ENCODE measurements at places on chromosomes 13 and 19. TPM values are rescaled to one million over a fixed set of nuclear protein-coding genes. Genes with fewer than 3 reads are reported as not detected.

ZNF560 gene
- total RNA-seq = not detected

CYP4F2 gene
- total RNA-seq = 2.2 TPM

HIPK4 gene
- 0.13 TPM for total RNA-seq

TPRX1 gene
- not detected for total RNA-seq

BST2 gene
- total RNA-seq = 11.3 TPM

SPIB gene
- total RNA-seq = not detected

SLC25A42 gene
- 13.9 TPM for total RNA-seq

ZNF284 gene
- total RNA-seq = 3.4 TPM

DPF1 gene
- total RNA-seq = not detected

CALR3 gene
- total RNA-seq = not detected

ZNF497 gene
- total RNA-seq = 1.5 TPM

TYROBP gene
- total RNA-seq = 28.3 TPM

CGB3 gene
- total RNA-seq = not detected

ZNF534 gene
- total RNA-seq = not detected

PRKCG gene
- total RNA-seq = not detected

KLK6 gene
- 0.27 TPM for total RNA-seq

GEMIN7 gene
- 21.5 TPM for total RNA-seq

ADGRE2 gene
- 8.3 TPM for total RNA-seq

N4BP2L2 gene
- 116 TPM for total RNA-seq

KCNN1 gene
- total RNA-seq = not detected

WDR88 gene
- total RNA-seq = not detected

SIGLECL1 gene
- not detected for total RNA-seq

DNAJC3 gene
- total RNA-seq = 25.8 TPM

ZNF790 gene
- 4.3 TPM for total RNA-seq

C3 gene
- total RNA-seq = 28.8 TPM
